SW480 (cell line): ENCODE measurements at places on chromosomes 16 and 17.

GRCh38 chr16:23110257-23110899 lies 38.9 kb downstream of the USP31 start:
- DNase-seq = no peak

DNA sequence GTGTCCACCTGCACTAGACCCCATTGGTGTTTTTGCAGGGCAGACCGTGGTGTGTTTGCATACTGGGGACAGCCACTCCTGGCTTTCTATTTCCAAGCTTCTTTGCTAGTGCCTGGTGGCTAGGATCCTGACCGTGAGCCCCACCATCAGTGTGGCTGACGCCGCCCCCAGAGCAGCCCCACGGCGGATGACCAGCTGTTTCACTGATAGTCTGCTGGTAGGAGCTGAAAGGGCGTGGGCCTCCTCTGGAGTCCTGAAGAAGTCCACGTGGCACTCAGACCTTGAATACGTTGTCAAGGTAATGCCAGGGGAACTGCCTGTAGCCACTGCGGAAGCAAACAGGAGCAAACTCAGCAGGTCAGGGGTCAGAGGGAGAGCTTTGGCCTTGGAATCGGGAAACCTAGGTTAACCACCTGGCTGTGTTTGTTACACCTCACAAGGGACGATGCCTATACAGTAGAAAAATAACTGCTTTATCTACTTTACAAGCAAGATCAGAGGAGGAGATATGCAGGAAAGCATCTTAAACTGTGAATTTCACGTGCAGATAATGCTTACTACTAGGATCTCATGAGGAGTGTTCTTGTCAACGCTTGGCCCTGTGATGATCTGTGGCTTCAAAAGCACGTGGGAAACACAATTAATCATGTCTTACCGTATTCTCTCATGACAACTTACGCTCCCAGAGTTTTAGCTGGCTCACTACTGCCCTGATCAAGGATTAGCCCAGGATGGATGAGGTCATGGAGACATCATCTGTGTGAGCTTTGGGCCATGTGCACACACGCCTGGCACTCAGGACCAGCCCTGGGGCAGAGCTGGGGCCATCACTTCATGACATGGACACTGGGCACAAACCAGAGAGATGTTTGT lies 30.3 kb downstream of the ALDH3A2 start:
- DNase-seq = no peak

DNA sequence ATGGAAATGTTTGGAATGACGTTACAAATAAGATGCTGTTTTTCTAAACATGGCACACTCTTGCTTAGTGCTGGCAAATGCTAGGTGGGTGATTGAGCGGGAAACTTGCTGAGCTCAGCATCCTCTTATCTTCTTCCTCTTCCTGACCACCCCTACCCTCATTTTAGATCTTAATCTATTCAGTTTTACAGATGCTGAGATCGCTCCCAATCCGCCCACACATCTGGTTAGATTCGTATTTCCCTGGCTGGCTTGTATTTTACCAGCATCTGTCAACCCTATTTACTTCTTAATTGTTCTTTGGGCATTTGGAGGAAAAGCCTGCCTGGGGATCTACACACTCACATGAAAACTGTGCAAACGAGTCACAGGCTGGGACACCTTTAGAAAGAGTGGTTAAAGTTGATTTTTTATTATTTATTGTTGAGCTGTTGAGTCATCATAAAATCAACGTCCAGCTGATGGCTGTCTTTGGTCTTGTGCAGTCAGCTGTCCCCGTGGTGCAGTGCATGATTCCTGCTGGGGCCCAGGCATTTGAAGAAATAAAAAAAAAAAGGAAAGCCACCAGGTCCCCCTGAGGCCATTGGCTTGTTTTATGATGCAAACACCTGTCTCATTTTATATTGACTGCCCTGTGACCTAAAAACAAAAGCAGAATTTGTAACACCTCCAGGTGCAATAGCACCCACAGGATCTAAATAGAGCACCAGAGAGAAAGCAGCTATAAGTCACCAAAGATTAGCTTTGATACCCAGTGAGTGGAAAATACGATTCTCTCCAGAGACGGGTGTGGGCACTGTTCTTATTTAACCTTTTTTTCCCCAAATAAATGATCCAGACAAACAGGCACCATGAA lies 258.6 kb downstream of the HS3ST3B1 start:
- no peak for DNase-seq

DNA sequence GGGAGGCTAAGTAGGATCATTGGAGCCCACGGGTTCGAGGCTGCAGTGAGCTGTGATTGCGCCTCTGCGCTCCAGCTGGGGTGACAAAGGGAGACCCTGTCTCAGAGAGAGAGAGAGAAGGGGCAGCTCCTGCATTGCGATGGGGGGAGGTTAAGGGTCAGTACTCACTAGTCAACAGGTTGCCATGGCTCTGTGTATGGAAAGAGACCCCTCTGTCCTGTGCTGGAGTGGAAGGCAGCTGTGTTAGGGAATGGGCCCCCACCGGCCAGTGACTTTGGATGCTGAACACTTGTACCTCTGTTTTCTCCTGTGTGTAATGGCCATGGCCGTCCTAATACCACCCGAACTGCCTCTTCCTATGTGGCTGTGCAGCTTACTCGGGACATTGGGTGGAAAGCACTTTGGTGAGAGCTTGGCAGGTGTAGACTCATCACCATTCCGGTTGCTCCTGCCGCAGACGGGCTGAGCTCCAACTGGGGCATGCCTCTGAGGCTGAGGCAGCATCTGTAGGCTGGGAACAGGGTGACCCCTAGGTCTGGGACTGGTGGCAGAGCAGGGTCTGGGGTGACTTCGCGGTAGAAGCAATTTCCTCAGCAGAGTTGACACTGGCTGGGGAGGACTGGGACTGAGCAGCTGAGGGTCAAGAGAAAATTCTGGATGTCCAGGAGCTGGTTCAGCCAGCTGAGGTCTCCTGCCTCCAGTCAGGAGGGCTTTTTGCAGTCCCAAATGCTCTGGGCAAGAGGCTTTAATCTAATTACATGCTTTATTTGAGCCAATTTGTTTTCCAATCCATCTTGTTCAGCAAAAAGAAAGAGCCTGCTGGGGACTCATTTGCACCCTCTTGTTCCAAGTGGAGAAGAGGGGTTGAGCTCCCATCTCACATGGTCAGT lies 184.5 kb downstream of the NTN1 start:
- no peak for DNase-seq

DNA sequence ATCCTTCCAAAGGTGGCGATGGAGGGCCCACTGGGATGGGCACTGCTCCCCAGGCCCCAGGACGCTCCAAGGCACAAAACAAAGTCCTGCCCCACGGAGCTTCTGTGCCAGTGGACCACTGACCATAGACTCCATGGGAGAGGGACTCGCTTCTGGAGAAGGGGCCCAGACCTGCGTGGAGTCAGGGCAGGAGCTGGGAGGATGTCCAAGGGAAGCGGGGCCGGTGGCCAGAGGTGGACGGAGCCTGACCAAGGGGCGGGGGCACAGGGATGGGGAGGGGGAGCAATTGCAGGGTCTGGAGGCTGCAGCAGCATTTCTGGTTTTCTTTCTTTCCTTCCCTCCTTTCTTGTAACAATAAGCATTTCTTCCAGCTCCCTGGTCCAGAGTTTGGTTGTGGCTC lies 14.1 kb downstream of the KCNJ12 start:
- no peak for DNase-seq

DNA sequence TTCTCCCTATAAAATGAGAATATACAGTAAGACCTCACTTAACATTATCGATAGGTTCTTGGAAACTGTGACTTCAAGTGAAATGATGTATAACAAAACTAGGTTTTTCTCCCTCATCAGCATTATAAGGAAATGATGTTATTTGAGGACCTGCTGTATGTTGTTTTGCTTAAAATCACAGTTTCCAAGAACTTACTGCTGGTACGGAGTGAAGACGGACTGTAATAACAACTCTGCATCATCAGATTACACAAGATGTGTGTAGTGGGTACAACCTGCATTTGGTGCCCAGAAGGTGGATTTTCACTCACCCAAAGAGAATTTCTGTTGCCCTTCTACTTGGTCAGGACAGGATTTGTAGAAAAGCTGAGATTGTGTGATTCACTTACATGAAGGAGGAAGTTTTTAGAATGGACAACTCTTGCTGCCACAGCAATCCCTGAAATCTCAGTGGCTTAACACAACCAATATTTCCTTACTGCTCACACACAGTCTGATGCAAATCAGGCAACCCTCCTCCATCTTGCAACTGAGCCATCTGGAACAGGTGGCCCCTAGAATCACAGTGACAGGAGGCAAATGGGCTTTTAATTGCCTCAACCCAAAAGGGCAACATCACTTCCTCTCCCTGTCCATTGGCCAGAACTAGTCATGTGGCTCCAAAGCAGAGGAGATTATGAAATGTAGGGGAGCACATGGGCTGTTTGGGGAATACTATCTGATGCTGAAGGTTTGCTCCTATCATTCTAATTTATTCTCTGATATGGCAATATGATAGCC lies 67.6 kb upstream of the CACNG5 start:
- DNase-seq = no peak

DNA sequence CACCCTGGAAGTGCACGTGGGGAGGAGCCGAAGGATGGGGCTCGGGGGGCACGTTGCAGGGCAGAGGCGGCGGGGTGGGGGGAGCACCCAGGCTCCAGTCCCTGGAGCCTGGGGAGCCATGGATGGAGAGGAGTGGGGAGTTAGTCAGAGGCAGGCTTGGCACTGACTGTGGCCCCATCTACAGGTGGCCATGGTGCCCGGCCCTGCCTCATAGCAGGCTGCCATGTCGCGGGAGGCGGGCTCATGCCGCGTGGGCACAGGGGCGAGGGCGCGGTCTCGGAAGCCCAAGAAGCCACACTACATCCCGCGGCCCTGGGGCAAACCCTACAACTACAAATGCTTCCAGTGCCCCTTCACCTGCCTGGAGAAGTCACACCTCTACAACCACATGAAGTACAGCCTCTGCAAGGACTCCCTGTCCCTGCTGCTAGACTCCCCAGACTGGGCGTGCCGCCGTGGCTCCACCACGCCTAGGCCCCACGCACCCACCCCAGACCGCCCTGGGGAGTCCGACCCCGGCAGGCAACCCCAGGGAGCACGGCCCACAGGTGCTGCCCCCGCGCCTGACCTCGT lies 3.0 kb downstream of the PRR35 start:
- no peak for DNase-seq

DNA sequence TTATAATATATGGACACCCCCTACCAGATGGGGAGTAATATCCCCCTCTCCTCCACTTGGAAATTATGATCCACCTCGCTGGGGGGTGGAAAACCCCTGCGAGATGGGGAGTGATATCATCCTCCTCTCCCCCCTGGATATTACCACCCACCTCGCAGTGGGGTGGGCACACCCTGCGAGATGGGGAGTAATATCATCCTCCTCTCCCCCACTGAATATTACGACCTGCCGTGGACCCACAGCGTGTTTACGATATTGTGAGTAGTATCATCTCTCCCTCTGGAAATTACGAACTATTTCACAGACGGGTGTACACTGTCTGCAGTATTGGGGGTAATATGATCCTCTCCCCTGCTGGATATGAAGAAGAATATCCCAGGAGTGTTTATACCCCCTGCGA lies 228.3 kb upstream of the WSCD1 start:
- DNase-seq = no peak

DNA sequence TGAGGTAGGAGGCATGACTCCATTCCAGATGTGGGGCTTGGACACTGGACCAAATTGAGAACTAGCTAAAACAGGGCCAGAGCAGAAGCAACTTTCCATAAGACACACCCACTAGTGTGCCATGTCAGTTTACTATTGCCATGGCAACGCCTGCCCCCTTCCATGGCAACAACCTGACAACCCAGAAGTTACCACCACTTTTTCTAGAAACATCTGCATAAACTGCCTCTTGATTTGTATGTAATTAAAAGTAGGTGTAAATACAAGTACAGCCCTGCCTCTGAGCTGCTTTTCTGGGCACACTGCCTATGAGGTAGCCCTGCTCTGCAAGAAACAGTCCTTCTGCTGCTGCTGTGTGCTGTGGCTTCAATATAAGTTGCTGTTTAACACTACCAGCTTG lies 19.5 kb upstream of the SCNN1B start:
- no peak for DNase-seq

GRCh38 chr17:61208301-61209105 lies 191.1 kb upstream of the TBX2 start:
- no peak for DNase-seq

GRCh38 chr17:74094651-74095050 lies 108.8 kb upstream of the RPL38 start:
- DNase-seq = no peak

GRCh38 chr17:81093619-81094508 lies 58.9 kb downstream of the BAIAP2 start:
- no peak for DNase-seq

DNA sequence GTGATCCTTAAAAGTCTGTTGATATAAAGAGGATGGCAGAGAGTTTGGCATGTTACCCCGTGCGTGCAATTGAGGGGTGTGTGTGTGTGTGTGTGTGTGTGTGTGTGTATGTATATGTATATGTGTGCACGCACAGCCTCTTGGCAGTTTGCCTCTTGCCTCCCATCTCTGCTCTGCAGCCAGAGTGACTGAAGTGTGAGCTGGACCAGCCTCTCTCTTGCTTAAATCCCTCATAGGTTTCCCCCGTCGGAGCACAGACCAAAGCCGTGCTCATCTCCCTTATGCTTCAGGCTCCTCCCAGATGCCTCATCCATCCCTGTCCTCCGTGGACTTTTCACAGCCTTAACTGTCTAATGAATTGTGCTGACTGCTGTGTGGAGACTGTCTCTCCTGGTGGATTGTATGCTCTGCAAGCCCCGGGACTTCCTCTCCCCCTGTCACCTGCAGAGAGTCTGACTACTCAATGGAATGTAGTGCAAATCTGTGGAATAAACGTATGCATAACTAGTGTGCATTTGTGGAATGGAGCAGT lies 413.5 kb downstream of the CPPED1 start:
- DNase-seq = no peak

- DNase-seq = no peak
Observed at GRCh38 chr17:80213643-80213975, 6.5 kb downstream of the SGSH start.

DNA sequence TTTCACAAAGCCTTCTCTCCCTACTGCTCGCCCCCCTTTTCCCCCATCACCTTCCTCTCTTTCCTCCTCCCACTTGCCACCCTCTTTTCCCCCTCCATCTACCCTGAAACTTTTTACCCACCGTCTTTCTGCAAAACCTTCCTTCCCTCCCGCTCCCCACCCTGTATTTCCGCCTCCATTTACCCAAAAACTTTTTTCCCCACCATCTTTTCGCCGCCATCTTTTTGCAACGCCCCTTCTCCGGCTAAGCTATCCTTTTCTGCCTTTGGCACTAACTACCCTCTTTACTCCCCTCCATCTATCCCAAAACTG lies 205.2 kb upstream of the WSB1 start:
- no peak for DNase-seq
